Tibial artery (tissue), 4 donors: ENCODE measurements at places on chromosomes 1 and 21.

- no peak for DNase-seq
Measured at GRCh38 chr1:9465640-9466039, 73.6 kb upstream of the SLC25A33 start.

DNA sequence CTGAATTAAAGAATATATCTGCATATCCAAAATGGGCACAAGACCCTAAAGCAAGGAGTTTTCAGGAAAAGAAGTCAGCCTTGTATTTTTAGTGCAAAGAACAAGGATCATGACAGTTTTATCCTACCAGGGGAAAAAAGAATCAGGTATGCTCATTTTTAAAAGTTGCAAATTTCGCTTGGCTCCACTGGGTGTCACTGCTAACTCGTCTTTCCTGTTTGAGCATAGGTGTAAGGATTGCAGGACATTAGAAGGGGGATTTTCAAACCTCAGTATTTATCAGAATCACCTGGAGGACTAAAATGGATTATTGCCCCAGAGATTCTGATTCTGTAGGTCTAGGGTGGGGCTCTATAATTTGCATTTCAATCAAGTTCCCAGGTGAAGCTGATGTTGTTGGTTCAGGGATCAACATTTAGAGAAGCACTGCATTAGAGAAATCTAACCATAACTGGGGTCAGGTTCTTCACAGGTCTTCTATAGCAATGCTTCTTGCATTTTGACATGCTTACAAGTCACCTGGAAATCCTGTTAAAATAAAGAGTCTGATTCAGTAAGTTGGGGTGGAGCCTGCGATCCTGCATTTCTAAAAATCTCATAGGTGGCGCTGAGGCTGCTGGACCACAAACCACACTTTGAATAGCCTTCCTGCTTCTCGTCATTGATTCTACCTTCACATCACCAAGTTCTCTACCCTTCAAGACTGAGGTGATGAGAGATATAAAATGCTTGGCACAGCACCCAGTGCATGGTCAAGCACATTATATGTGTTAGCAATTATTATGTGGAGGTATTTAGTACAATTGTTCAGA, 39.6 kb downstream of the NUF2 start:
- DNase-seq = no peak

GRCh38 chr1:95116580-95117206, 462 bp upstream of the TLCD4 start:
- peak; percentile 68 for DNase-seq

DNA sequence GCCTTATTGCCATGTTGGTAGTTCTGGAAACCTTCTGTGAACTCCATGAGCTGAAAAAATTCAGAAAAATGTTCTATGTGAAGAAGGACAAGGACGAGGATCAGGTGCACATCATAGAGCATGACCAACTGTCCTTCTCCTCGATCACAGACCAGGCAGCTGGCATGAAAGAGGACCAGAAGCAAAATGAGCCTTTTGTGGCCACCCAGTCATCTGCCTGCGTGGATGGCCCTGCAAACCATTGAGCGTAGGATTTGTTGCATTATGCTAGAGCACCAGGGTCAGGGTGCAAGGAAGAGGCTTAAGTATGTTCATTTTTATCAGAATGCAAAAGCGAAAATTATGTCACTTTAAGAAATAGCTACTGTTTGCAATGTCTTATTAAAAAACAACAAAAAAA, 57.4 kb downstream of the KCNK1 start:
- no peak for DNase-seq

GRCh38 chr1:110676970-110677369, 2.2 kb upstream of the KCNA3 start:
- DNase-seq = no peak

GRCh38 chr1:6489799-6490180, 1.7 kb downstream of the PLEKHG5 start:
- DNase-seq = peak; percentile 42

DNA sequence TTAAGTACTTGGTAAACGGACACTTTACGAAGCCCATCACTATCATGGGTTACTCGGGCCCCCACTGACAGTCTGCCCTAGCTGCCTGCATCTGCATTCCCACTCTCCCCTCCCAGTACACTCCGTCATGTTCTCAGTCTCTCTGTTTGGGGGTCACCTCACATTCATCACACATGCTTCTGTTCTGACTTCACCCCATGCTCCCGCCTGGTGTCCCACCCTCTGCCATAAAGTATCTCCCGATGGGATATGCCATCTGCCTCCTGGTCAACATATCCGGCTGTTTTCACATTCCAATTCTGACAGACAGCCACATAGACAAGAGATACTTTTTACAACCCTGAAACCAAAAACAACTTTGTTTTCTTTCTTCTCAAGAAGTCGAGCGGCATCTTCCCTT, 1.0 kb downstream of the OLFML2B start:
- DNase-seq = no peak

DNA sequence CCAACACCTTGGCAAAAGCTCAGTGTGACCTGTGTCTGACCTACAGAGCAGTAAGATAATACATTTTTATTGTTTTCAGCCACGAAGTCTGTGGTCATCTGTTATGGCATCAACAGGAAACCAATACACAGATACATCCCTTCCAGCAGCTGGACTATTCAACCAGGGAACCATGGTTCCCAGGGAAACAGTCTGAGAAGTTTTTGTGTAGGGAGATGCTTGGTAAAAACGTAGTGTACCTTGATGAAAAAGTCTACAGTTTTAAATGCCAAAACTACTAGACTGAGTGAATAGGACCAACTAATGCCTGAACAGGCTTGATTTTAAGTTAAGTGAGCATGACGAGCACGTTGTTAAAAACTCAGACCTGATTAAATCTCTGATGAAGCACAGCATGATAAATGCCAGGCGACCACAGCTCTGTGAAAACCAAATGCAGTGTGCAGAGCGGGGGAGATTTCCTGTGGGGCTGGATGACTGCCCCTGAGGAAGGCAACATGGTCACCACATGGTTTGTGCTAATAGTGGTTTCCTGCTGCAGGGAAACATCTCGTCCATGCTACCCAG, 228.9 kb downstream of the TNR start:
- DNase-seq = no peak

GRCh38 chr1:248862998-248863881, 4.4 kb upstream of the ZNF692 start:
- DNase-seq = peak; percentile 96

- DNase-seq = no peak
Measured at GRCh38 chr1:219639876-219640577, 27.1 kb upstream of the ZC3H11B start.

DNA sequence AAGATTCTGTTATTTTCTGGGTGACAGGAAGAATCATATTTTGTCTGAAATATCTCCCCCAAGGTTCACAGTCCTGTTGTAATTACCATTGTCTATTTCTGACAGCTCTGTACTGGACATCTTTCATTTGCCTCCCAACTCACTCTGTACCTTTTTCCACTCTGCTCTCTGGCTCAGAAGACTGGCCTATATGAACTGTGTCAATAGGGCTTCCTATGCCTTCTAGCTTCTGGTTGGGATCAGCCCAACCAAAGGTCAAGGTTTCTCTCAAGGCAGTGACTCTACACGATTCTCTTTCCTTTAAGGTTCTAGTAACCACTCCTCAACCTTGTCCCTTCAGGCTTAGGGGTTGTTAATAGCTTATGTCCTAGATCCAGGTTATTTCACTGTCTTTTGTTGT, 17.5 kb downstream of the KLHL12 start:
- DNase-seq = no peak

- no peak for DNase-seq
Measured at GRCh38 chr1:198387587-198387986, 152.9 kb downstream of the ATP6V1G3 start.

DNA sequence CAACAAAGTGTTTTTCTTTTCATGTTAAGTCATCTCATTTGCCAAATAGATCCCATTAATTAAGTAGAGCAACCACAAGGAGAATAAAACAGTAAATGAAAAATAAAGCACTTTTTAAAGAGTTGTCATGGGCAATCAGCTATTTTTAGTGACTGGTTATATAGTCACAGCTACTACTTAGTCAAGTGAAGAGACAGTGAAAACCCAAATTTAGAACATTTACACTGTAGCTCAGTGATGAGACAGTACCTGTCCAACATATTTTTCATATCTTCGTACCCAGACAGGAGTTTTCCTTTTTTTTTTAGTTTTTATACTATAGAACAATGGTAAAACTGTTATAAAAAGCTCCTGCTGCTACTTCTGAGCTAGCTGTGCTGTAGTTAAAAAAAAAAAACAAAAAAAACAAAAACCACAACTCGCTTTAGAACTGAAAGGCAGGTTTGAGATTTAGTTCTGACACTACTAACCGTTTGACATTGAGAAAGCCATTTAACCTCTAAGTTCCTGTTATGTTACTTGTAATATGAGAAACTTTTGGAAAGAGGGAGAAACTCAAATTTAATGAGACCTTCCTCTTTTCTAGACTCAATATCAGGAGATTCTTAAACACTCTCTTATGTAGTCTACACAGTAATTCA, 777.5 kb downstream of the ADGRL2 start:
- DNase-seq = no peak

GRCh38 chr1:184418652-184419349, 32.0 kb downstream of the C1orf21 start:
- no peak for DNase-seq

DNA sequence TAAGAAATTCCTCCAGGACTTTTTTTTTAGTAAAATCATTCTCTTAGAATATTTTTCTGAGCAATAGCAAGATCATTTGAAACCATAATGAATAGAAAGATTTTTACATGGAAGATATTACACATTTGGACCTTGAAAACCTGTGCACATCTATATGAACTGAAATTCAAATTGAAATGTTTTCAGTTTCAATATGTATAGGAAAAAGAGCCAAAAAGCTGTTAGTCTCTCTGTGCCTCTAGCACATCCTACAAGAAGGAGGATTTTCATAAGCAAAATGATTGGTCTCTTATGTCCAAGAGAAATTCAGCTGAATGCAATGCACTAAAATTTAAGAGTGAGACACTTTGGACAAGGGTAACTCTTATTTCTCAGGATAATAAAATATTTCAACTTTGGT, 8.2 kb downstream of the HMCN1 start:
- no peak for DNase-seq

- DNase-seq = no peak
Measured at GRCh38 chr1:88075813-88076212, 608.3 kb upstream of the PKN2 start.

GRCh38 chr21:45736690-45737484, 93.4 kb downstream of the PCBP3 start:
- DNase-seq = no peak

DNA sequence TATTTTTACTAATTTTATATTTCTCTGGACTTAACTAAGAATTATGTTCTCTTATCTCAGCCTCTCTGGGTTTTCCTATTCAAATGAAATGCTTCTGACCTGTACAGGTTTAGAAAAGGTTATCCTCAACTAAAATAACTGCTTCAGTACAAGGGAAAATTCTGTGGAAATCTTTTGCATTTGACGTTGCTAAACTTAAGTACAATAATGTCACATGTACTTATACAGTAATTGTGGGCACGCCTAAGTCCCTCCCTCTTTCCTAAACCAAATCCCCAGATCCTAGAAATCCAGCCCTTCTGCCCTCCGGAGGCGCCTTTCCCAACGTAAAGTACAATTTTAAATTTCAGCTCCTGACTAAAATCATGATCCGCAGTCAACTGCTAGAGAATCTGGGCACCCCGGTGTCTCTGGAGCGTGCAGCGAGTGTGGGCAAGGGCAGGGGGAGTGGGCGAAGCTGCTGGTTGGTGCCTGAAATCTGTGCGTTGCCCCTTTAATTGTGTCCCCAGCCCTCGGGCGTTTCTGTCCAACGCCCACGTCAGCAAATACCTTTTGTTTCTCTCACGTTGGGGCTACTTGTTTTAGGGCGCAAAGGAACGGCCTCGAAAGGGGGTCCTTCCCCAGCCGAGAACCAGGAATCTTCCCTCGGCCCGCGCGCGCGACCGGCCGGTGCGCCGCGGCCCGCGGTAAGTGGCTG, at the start of gene ZBTB8A:
Gene ZBTB8A (plus strand): TSS at position 541 of the 697 bp plus-strand sequence. CDS start 53,505 bp downstream, outside the sequence.
- DNase-seq = peak; percentile 30

DNA sequence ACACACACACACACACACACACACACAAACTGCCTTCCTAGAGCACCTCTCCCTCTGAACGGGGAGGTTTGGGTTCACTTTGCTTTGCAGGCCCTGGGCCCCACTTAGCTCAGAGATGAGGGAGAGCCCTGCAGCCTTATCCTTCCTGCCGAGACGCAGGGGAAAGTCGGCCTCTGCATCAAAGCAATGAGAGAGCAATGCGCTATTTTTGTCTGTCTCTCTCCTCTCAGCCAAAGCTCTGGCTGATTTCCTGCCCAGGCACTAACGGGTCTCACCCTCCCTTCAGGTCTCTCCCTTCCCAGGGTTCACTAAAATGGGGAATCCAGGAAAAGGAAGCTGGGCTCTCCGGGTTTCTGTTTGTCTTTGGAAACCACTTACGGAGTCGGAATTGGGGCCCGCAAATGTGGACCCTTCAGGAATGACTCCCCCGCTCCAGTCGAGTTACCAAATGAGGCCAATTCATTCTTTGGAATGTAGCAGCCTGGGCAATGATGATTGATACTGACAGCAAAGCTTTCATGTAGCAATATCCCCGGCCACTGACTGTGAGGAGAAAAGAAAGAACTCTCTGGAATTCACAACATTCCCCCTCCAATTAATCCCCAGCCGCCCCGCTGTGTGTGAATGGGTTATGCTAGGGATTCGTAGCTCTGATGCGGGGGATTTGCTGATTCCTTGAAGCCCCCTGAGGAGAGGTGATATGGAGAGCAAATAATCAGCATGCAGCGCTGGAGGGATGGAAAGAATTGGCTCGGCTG, 61.5 kb upstream of the WLS start:
- no peak for DNase-seq

- DNase-seq = no peak
Measured at GRCh38 chr1:153495536-153495935, 35.1 kb upstream of the S100A7 start.

DNA sequence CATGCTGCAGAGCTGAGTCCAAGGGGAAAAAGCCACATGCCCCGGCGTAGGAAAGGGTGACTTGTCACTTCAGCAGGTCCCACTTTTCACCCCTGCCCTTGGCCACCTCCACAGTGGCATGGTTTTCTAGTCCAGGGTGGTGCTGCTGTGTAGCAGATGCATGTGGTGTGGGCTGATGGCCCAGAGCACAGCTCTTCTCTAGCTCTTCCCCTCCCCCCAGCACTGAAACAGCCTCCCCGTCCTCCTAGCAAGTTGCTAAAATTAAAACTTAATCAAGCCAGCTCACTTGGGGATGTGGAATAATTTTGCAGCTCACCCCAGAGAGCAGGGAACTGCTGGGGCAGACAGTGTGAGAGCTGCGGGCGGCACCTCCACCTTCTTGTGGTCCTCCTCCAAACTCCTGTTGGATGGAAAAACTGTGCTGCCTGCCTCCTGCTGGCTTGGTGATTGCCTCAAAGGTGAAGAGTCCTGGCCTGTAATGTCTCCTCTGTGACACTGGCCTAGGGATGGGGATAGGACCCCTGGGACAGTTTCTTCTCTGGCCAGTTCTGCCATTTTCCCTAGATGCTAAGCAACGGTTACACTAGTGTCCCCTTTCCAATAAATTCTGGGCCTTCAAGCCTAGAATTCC, 91.6 kb downstream of the RNF220 start:
- DNase-seq = no peak

DNA sequence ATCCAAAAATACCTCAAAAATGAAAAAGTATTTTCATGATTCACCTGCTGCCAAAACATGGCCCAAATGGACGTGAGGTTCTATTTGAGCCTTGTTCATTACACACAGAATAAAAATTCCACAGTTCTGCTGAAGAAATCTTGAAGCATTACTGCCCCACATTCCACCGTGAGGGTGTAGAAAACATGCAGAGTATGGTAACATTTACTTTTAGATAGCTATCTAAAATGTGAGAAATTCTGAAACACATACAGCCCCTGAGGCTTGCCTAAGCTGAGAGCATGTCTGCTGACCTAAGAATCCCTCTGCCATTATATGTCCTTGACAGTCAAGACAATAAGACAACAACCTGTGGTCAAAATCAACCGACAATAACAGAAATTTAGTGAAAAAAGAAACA, 186.5 kb downstream of the DSCAM start:
- DNase-seq = no peak
